ENCODE measurements at places on chromosomes 1 and 21.

GRCh38 chr1:101757985-101758384 is 238.7 kb downstream of the OLFM3 start:
- no peak for DNase-seq

- no peak for DNase-seq
Measured at GRCh38 chr1:110726755-110727154, 52.0 kb upstream of the KCNA3 start.

GRCh38 chr1:185232874-185233273 is 75.9 kb downstream of the SWT1 start:
- DNase-seq: no peak

GRCh38 chr1:162185314-162186025 is 116.0 kb downstream of the NOS1AP start:
- no peak for DNase-seq

DNA sequence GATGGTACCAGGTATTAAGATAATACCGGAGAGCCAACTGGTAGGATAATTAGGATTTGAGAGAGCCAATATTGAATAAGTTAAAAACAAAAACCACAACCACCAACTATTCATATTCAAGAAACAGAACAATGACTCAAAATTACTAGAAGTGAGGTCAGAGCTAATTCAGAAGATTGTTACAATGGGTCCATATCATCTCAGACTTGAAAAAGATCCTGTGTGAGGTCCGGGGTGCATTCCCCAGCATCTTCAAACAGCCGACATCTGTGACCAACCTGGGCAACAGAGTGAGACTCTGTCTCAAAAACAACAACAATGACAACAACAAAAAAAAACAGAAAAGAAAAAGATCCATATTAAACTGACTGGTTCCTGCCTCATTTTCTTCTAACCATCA is 18.6 kb downstream of the AK2 start:
- DNase-seq: no peak

- DNase-seq: no peak
Measured at GRCh38 chr1:63705078-63705477, 68.7 kb upstream of the ROR1 start.

- no peak for DNase-seq
Measured at GRCh38 chr1:26580116-26580515, 50.6 kb downstream of the RPS6KA1 start.

DNA sequence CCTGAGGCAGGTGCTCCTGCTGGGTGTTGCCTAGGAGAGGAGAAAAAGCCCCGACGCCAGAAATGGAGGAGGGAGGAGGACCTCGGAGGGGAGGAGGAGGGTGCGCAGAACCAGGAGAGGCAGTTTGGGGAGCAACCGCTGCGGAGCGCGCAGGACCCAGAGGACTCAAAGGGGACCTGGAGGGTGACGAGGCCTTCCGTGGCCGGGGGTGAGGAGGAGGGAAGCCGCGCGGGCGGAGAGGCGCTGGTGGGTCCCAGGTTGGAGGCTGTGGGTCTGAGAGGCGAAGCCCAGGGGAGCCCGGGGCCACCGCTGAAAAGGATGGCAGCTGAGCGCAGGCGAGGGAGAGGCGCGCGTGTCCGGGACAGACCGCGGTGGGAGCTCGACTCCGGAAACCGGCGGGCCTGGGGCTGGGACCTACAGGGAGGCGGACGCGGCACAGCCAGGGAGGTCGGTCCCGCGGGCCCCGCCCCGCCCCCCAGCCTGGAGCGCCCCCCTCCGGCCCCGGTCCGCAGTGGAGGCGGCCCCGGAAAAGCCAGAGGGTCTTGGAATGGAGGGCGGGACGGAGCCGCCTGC is 15.1 kb downstream of the RNF223 start:
- DNase-seq: no peak

GRCh38 chr1:3456449-3456963 is 2.0 kb downstream of the ARHGEF16 start:
- no peak for DNase-seq

- no peak for DNase-seq
Measured at GRCh38 chr1:56133522-56134472, 445.6 kb downstream of the PLPP3 start.

GRCh38 chr1:207691010-207691409 is 46.1 kb downstream of the CR1L start:
- DNase-seq: no peak

- DNase-seq: no peak
Measured at GRCh38 chr1:179095377-179095776, 13.5 kb downstream of the TOR3A start.

- no peak for DNase-seq
Measured at GRCh38 chr1:230781594-230781993, 34.4 kb downstream of the CAPN9 start.

DNA sequence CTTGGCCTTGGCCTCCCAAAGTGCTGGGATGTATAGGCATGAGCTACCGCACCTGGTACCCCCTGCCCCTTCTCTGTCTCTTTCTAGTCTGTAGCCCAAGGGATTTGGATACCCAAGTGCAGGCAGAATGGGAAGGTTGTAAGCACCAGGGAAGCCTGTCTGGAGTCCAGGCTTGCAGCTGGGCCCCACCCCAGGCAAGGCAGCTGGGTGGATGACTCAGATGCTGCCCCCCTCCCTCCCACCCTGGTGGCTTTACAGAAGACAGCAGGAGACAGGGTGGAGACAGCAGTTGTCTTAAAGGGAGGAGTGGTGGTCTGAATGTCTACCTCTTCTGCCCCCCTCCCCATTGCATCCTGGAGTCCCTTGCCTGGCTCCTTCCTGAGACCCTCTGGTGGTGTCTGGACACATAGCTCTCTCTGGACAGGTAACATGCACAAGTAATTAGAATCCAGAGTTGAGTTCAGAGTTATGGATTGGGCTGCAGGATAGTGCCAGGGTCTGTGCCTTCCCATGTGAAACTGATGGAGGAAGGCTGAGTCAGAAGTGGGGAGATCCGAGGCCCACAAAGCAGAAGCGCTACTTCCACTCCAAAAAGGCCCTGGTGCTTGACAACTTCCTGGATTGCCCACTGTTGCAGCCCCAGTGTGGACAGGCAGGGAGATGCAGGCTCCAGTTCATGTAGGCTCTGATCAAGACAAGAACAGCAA is 5.1 kb downstream of the LMNA start:
- DNase-seq: no peak

DNA sequence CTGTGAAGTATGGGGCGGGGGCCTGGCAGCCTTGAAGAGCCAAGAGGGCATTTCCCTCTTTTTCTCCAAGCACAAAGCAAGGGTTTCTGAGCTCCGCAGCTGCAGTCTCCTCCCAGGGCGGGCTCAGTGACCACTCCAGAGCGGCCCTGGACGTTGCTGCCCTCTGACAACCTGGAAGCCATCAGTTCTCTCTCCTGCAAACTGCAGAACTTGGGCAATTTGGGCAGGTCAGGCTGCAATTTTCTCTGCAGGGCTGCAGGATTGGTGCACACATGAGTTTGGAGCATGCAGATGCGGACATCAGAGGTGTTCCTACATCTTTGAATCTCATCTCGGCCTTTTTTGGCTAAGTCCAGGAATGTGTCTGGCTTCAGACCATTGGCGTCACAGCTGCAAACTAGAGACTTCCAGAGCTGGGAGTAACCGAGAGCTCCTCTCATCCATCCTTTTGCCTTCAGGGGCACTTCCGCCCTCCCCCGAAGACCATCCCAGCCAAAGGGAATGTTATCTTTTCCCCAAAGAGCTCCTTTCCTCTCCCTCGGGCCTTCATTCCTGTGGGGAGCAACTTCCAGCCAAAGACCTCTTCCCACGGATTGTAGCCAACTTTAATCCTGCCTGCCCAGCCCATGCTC is 139.6 kb upstream of the WNT4 start:
- DNase-seq: no peak

DNA sequence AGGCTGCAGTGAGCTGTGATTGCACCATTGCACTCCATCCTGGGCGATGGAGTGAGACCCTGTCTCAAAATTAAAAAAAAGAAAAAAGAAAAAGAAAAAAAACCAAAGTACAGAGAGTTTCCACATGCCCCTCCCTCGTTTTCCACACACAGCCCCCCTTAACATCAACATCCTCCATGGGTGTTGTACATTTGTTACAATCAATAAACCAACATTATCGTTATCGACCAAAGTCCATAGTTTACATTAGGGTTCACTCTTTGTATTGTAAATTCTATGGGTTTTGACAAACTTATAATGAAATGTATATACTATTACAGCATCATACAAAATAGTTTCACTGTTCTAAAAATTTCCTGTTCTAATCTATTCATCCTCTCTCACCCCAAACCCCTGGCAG is 15.9 kb upstream of the TINAGL1 start:
- no peak for DNase-seq

DNA sequence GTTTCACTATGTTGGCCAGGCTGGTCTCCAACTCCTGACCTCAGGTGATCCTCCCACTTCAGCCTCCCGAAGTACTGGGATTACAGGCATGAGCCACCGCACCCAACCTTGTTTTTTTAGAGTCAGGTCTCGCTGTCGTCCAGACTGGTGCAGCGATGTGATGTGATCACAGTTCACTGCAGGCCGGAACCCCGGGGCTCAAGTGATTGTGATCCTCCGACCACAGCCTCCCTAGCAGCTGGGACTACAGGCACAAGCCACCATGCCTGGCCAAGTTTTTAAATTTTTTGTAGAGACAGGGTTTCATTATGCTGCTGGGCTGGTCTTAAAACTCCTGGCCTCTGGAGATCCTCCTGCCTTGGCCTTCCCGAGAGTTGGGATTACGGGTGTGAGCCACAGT is 46.1 kb upstream of the LIN9 start:
- no peak for DNase-seq

- no peak for DNase-seq
Measured at GRCh38 chr1:78854556-78854955, 152.0 kb downstream of the ADGRL4 start.

- no peak for DNase-seq
Measured at GRCh38 chr1:70086897-70087296, 118.5 kb downstream of the LRRC40 start.

DNA sequence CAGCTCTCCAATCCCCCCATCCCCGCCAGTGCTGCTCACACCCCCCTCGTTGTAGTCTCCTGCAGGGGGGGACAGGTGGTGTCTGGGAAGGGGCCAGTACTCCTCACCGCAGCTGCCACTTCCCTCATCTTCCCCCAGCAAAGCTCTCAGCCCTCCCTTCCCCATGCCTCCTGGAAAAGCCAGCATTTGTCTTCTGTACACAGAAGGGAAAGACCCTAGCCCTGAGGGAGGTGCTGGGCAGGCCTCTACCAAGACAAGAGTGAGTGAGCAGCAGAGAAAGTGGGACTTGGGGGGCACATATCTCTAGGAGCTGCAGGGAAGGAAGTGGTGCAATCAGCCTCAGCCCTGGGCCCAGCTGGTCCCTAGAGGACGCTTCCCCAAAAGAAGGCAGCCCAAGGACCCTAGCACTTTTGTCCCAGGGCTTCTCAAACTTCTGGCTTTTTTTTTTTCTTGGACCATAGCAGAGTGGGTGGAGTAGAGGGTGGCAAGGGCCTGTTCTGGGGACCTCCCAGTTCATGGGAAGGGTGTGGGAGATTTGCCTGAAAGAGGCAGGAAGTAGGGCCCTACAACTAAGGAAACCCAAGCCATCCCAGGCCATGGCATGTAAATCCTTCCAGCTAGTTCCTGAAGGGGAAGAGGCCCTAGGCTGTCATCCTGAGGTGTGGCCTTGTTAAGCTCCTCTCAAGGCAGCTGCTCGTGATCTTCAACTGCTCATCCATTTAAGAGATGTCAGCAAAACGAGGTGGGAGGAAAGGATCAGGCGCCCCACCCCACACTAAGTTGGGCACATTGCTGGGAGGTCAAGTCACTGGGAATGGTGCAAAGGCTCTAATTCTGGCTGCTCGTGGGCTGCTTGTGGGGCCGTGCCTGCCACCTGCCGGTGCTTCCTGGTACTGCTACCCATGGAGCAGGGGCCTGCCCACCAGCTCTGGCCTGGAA is 12.6 kb downstream of the ZC3H12A start:
- peak; percentile 63 for DNase-seq

DNA sequence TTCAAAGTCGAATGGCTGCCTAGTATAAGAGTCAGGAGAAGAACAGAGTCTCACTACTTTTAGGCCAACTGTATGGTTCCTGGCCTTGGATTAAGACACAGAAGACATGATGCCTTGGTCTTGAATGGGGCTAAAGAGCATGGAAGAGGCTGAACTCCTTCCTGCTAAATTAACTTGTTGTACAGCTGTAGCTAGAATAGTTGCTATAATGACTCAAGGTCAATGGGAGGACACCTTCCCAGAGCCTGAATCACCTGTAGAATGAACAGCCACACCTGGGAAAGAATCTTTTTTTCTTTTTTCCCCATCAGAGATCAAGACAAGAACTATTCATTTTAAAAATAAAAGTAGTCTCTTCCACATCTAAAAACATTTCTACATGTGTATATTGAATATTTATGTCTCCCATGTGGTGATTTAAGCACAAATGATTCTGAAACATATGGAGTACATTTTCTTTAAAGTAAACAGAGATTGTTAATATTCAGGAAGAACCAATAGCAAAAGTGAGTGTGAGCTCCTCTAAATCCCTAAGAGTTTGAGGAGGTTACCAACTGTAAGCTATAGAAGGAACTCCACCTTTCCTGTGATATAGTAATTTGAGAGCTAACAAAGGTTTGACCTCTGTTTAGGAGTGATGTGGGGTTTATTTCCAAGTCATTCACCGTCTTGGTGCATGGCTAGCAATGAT is 191.3 kb downstream of the TGFB2 start:
- DNase-seq: no peak

GRCh38 chr1:234975122-234975940 is 153.3 kb downstream of the TOMM20 start:
- DNase-seq: no peak
